ENCODE measurements at places on chromosomes 16 and 17.

- DNase-seq: no peak
These were observed 31.6 kb downstream of the MYH10 start for GRCh38 chr17:8598913-8599312.

- DNase-seq: no peak
These were observed 1.5 kb upstream of the TOM1L1 start for GRCh38 chr17:54899201-54899600.

DNA sequence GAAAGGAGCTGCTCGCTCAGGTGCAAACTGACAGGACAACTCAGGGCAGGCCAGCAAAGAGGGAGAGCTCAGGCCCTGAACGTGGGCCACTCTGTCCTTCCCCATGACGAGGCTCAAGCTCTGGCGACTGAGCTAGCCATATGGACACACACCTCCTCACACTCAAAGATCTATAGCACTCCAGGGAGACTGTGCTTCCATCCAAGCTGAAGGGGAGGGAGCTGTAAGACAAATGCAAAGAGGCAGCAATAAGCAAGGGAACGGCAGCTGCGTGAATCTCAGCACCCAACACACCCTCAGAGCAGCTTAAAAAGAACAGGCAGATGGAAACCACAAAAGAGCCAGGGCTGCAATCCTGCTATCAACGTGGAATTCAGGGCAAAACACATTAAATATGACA lies 13.5 kb downstream of the NUDT16L1 start:
- DNase-seq: no peak

- DNase-seq: peak; percentile 73
These were observed 15.7 kb upstream of the CCL1 start for GRCh38 chr17:34378664-34379101.

DNA sequence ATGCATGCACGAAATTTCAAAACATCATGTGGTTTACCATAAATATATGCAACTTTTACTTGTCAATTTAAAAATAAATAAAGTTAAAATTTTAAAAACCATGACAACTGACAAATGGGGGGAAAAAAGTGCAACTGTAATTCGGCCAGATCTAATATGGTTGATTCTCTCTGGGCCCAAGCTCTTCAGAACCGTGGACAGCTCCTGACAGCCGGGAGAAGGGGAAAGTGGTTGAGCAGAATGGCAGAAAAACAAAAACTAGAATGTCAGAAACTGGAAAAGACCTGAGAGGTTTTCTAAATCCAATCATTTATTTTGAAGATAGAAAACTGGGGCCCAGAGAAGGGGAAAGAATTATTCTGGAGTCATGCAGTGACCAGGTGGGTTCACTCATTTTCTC lies 126.6 kb downstream of the TMEM132E start:
- no peak for DNase-seq

- no peak for DNase-seq
These were observed 21.1 kb upstream of the MLKL start for GRCh38 chr16:74721716-74722115.

DNA sequence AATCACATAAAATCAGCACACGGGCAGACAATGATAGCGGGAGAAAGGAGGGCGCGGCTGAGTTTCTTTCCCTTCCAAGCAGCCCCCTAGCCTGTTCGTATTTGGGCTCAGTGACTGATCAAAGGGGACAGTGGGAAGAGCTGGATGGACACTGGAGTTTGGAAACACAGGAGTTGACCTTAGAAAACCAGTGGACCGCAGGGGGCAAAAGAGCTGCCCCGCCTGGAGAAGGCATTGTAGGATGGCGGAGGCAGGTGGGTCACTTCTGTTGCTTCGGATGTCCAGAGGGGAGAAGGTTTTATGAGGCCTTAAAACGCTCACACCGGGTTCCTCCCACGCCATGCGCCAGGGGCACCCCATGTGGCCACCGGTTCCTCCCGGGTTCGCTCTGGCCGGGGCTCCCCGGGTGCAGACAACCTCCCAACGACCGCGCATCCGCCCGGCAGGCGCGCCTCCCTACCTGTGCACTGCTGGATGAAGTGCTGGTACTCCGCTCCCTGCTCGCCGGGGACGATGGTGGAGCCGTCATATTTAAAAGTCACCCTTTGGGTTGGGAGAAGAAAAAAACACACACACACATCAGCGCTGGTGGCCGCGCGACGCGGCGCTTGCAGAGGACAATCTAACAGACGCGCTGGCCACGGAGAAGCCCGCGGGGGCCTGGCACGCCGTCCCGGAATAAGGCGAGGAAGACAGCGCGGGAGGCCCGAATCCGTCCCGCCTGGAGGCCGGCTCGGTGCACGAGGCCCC lies 662 bp downstream of the COTL1 start:
- DNase-seq: peak; percentile 56

- DNase-seq: no peak
These were observed 12.1 kb upstream of the DHX8 start for GRCh38 chr17:43471585-43472160.

- DNase-seq: no peak
These were observed 14.8 kb downstream of the ATP2C2 start for GRCh38 chr16:84383106-84383505.

DNA sequence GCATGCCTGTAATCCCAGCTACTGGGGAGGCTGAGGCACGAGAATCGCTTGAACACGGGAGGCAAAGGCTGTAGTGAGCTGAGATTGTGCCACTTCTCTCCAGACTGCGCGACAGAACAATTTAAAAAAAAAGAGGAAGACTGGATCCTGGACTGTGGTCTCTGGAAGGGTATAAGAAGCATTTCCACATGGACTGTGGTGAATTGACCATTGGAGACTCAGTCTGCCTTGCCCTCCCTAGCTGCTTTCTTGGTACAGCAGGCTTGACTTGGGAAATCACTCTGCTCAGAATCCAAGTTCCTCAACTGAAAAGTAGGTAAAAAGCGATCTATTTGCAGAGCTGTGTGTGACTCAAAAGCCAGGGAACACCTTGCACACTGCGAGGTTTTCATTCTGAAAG lies 1.0 kb upstream of the MGRN1 start:
- DNase-seq: no peak

DNA sequence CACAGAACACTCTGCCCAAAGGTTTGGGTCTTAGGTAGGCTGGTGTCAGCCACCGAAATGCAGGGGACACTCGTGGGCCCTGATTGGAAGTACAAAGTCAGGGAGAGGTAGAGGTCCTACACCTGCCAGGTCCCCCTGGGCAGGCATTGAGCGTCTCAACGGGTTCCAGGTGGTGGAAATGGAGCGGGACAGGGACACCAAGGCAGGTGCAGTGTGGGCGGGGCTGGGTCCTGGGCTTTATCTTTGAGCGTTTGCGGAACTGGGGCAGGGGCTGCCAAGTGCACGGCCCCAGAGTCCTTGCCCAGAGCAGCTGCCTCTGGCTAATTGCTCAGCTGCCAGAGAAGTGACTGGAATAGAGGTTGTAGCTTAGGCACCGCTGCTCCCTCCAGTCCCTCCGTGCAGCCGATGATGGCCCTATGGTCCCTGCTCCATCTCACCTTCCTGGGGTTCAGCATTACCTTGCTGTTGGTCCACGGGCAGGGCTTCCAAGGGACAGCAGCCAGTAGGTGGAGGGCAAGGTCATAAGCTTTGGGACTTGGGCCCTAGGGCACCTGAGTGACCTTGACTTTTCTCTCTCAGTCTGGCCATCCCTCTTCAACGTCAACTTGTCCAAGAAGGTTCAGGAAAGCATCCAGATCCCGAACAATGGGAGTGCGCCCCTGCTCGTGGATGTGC lies at the start of gene ZACN:
TSS of gene ZACN (plus strand) at position 323 of the 675 bp plus-strand sequence. CDS start at position 406, 83 bp downstream.
- no peak for DNase-seq

GRCh38 chr17:80545499-80545826 lies 825 bp downstream of the RPTOR start:
- no peak for DNase-seq

- DNase-seq: no peak
These were observed 36.2 kb downstream of the SREBF1 start for GRCh38 chr17:17800504-17801021.

DNA sequence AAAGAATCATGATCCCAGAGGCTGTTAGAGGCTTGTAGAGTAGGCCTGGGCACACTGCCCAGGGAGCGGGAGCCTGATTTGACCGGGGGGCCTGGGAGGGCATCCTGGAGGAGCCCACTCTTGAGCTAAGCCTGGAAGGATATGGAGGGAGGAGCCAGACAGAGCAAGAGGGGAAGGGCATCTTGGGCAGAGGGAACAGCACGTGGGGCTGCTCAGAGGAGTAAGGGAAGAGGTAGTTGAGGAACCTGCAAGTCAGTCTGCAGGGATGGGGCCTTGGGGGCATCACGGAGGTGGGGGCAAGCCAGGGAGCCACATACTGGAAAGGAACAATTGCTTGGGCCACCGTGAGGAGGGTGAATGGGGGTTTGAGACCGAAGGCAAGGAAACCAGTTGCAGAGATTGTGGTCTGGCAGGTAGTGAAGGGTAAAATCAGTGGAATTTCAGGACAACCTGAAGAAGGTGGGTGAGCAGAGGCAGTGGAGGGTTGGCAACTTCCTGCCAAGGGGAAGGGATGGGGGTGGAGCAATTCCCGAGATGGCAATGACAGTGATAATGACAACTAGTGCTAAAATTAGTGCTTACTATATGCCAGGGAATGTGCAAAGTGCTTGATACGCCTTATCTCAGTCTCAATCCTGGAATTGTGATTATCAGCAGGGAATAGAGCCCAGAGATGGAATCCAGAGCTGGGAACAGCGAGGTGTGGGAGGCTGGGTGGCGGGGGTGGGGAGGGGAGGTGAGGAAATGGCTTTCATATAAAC lies 9.7 kb upstream of the RAI1 start:
- DNase-seq: no peak

DNA sequence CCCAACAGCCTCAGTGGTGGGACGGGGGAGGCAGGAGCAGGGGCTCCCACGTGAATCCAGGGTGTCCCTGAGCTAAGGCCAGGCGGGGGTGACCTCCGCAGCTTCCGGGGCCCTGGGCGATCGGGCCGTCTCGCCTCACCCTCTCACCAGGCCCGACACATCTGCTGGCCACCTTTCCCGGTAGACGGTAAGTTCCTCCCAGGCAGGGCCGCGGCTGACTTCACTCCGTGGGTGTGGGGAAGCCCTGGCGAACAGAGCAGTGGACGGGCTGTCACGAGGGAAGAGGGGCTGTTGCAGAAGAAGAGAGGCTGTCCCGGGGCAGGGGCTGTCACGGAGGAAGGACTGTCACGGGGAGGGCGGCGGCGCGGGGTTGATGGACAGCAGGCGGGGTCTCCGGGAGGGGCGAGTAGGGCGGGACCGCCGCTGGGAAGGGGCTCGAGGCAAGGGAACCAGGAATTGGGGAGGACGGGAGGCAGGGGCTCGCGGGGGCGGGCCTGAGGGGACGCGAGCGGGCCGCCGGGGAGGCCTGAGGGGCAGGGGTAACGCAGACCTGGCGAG lies 498 bp downstream of the PKMYT1 start:
- peak; percentile 59 for DNase-seq

Data from GM20000 (cell line).